ENCODE measurements at places on chromosomes 3 and 15.

DNA sequence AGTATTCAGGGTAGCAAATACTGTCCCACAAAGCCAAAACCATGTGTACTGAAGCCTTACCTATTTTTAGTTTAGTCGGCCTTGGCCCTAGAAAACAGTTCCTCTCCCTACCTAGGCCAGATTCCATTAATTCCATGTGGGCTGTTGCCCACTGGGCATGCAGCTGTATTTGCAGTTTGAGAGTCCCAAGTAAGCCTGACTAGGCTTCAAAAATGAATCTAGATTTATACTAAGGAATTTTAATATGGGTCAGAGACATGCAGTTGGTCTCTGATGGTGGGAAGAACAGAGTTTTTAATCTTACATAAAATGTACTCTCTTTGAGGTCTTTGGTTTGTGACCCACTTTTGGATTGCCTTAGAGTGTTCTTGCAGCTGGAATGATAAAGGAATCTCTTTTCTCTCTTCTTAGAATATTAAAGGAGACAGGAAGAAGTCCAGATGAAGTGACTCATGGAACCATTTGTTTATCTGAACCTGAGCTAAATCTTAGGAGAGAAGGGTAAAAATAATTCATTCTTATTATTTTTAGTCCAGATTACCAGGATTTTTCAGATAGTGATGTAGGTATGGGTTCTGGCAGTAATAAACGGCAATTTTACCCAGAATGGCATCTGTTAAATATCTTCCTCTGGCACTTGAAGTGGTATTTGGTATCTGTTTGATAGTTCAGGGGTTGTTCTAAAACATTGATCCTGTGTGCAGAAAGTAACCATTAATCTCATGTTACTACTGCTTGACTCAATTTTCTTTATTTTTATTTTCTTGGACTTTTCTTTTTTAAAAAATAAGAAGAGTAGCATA is 33.8 kb downstream of the GLCE start:
- peak; percentile 16 for DNase-seq

DNA sequence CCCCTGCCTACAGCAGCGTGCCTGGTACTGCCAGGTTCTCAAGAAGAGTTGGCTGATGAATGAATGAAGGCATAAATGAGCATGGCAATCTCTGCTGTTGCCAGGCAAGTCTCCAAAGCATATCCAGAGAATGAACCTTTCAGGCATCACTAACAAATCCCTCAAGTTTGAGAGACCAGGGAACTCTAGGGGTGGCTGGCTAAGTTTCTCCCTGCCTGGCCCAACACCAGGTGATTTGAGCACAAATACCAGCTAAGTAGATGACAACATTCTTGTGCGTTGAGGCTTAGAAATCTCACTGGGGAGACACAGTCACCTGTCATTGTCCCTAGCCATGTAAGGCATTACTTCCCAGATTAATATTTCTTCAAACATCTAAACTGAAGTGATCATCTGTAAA is 81.4 kb upstream of the PTX3 start:
- DNase-seq = no peak

DNA sequence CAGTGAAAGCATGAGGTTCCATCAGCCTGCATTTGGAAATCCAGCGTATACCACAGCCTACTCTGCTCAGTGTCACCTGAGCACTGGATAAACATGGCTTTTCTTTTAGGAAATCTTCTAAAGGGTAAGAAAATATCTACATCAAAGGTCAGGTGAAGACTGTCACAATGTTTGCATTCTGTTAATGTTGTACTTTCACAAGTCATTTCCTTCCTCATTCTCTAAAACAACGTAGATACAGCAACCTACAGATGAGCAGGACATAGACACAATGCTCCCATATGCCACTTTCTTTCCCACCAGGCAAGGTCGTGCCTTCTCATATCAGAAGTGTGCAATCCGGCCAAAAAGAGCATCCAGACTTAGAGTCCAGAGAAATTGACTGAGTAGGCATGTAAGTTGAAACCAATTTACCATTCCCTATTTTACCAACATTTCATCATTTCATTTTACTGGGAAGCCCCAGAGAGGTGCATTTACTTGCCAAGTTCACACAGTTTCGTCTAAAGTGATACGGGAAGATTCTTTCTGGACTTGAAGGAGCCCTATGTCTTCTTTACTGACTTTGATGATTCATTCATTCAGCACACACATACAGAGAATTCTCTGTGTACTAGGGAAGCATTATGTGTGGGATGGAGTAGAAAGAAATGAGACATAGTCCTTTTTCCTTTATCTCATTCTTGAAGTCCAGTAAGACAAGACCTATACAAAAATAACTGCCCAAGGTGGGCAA is 30.6 kb upstream of the LPP start:
- no peak for DNase-seq

GRCh38 chr3:112794622-112795172 is 52.0 kb downstream of the CD200R1L start:
- no peak for DNase-seq

- DNase-seq = no peak
These were observed 75.7 kb upstream of the SLC4A7 start for GRCh38 chr3:27559835-27560234.

- no peak for DNase-seq
These were observed 32.5 kb downstream of the ITPR1 start for GRCh38 chr3:4525560-4526223.

DNA sequence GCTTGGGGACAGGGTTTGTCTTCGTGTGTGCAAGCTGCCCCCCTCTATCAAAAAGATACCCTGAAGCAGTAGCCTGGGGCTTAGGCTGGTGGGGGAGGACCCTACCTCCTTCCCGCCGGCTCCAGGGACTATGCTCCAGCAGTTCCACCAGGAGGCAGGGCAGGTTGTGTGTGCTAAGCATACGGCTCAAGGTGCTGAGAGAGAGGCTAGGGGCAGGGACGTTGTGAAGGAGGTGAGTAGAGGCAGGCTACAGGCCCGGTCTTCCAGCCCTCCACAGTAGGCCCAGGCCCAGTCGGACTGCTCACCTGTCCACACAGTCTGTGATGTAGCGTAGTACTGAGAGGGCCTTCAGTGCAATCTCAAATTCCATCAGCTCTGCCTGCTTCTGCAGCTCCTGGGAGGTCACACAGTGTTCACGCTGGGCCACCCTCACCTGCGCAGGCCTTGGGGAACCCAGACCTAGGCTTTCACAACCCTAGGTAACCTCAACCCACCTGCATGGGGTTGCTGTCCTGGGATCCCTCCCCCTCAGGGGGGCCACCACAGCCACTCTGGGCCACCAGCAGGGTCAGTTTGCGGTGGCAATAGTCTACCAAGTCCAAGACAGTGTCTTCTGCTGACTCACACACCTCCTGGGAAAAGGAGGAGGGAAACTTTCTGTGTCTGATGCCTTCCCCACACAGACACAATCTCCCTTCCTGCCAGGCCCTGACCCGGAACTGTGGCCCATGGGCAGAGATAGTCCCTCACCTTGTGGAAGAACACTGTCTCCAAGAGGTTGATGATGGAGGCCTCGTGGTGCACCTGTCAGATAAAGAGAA is 2.4 kb upstream of the RASSF1 start:
- no peak for DNase-seq

- DNase-seq = no peak
These were observed 18.1 kb downstream of the TRPM1 start for GRCh38 chr15:31083370-31083780.

DNA sequence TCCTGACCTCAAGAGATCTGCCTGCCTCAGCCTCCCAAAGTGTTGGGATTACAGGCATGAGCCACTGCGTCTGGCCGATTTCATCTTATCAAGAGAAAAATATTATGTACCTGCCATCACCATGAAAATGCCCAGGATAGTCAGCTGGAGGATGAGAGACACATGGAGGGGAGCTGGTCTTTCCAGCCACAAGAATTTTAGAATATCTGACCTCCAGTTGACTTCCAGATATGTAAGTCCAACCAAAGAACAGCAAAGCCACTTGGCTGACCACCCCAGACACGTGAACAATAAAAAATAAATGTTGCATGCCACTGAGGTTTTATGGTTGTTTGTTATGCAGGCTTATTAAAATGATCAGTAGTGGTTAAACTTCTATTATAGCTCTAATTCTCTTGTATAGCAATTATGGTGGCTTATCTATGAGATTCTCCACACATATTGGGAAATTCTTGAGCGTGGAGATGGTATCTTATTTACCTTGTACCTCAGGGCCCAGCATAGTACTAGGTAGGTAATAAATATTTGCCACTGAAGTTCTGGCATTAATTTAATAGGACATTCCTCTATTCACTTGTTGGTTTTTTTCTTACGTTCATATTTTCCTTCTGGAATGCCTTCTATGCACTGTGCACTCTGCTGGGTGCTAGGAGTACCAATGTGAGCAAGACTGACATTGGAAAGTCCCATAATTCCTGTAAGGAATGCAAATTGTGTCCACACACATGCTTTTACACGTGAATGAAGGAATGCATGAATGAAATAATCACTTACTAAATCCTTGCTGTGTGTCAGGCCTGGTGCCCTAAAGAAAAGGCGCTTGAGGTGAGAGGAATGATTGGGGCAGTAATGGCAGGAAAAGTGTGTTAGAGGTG is 77.6 kb downstream of the EDEM1 start:
- DNase-seq = no peak

- DNase-seq = no peak
These were observed 26.1 kb upstream of the MGLL start for GRCh38 chr3:127848131-127849129.

DNA sequence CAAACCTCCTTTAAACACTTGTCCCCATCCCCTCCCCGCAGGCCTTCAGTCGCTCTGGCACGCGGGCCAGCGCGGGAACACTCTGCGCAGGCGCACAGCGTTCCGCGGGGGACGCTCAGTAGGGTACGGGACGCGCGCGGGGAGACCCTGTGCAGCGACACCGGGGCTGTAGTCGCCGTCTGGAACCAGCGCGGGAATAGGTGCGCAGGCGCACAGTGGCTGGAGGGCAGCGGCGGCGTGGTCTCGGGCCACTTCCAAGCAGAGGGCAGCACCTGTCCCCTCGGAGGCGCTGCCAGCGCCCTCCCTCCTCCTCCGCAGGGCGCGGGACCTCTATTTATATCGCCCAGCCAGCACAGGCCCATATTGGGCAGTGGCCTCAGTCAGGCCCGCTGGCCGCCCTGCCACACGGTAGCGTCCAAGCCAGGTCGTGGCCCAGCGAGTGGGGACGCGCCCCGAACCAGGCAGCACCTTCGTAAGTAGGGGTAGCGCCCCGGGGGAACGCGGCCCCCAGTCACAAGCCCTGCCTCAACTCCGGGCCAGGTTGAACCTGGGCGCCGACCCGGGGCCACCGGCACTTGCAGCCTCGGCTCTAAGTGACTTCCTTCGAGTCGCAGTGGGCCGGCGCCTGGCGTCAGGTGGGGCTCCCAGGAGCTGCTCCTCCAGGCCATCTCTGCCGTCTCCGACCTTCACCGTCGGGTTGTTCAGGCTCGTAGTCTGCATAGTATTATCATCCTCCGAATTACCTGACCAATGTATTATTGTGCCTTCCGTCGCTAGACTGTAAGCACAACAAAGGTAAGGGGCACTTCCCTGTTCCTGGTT is at the start of gene KBTBD12:
KBTBD12 (plus strand) TSS at position 118 of the 822 bp plus-strand sequence. CDS start 7,830 bp downstream, outside the sequence.
- DNase-seq = no peak

DNA sequence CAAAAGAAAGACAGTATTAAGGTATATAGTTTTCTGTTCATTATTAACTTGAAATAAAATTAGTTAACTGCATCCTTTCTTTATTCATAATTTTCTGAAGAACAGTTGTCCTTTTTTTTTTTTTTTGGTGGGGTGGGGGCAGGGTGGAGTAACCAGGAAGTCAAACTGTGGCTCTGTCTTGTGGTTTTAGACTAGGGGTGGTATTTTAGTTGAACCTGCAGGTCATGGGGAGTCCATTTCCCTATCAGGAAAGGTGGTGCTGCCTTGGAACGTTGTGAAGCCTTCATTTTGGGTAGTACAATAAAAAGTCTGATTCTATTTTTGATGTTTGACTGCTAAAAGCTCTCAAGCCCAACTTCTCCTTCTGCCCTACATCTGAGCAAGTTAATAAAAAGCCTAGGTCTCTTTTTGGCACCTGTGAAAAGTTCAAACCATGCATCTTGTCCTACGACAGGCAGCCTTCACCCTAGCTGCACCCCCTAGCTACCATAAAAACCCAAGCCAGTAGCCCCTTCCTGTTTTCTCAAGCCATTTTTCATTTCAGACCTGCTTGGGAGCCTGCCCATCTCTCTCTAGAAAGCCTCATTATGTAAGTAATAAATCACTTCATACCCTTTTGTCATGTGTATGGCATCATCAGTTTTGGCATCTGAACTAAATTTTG is 31.2 kb upstream of the RIOX2 start:
- no peak for DNase-seq

DNA sequence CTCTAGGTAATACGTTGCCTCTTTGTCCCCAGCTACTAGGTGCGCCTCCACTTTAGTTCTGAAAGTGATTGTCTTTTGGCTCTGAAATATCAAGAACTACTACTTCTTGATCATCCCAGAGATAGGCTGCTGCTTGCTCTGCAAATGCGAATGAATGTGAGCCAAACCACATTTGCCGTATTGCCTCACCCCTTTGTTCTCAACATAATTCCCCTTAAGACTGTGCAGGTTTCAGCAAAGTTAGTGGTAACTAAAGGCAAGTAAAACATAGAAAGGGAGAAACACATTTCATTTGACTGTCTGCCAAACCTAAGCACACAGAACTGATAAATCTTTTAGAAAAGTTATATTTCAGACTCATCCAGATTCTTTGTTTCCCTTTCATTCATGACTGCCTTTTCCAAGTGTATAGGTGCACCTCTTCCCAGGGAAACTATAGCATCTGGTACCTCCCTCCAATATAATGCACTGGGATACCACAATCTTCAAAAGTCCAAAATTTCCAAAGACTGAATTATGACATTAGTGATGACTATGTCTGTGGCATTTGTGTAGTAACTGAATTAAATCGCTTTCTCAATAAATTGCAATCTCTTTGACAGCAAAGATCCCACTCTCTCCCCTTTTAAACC is 720.6 kb upstream of the CBLB start:
- DNase-seq = no peak

DNA sequence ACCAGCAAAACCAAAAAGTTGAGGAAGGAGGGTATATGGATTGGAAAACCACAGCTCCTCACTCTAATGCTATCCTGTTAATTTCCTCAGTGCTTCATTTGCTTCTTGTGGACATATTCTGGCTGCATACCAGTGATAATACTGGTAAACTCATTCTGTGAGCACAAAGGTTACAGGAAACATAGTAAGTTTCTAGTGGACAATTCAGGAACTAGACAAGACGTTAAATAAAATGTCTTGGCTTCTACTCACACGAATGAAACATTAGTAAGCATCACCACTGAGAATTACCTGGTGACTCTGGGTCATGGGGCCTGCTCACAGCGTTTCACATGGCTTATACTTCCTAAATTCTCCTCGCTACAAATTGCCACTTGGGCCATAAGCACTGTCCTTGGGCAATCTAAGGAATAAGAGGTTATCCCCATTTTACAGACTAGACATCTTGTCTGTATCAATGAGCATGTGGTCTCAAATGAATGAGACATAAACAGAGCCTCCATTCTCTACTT is 20.1 kb upstream of the PPIB start:
- DNase-seq = no peak

All from HFF-Myc (cell line).